ENCODE measurements at places on chromosomes 4 and X. TPM values are rescaled to one million over a fixed set of nuclear protein-coding genes. Genes with fewer than 3 reads are reported as not detected.

The DDX53 gene
- not detected for total RNA-seq

GRCh38 chr4:7309181-7309580, 116.8 kb downstream of the SORCS2 start:
- no peak for DNase-seq

The ZNF157 gene
- not detected for total RNA-seq

- DNase-seq, result no peak
Measured at GRCh38 chr4:87409420-87409939, 12.9 kb upstream of the NUDT9 start.

GRCh38 chr4:69860521-69861298, 765 bp upstream of the SULT1E1 start:
- DNase-seq, result no peak

The RBM47 gene
- 54.3 TPM for total RNA-seq

The ADAM29 gene
- not detected for total RNA-seq

The VCX3B gene
- total RNA-seq, result not detected

The CFAP47 gene
- 3.4 TPM for total RNA-seq

The NOX1 gene
- total RNA-seq, result not detected

DNA sequence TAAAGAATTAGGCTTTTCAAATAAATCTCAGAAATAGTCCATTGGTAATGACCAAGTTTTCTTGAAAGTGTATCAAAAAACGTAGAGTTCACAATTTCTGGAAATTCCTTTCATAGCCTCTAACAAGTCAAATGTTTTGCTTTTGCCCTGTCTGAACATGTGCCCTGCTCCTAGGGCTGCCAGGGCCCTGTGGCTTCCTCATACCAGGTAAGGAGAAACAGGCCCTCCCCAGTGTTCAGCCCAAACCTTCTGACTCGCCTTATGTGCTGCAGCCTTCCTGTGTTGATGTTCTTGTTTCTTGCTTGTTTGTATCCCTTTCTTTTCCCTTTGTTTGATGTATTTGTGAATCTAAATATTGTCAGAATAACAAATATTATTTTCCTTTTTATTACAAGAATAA, 146.1 kb upstream of the PACRGL start:
- no peak for DNase-seq

DNA sequence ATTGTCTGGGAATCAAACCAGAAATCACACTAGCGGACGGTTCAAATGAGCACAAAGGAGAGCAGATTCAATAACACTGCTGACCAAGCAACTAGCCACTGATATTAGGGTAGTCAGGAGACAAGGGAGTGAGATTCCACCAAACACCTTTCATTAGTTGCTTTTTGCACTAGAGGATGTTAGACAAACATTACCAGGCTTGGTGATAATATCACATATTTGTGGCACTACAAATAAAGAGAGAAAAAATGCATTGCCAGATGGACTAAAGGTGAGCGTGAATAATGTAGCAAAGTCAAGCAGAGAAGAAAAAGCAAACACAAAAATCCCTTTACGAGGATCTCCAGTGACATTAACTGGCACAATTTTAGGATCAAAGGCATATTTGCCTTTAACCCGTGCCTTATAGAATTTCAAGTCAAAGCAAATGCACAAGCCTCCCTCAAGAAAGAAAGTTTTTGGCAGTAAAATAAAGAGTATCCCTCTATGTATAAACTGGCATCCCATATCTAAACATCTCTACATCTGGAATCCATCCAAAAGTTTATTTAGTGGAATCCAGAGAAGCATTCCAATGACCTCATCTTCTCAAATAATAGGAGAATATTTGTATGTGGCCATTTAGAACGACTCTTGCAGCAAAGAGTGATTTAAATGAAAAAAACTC, 290.9 kb downstream of the KCTD8 start:
- DNase-seq, result peak; percentile 17

The GASK1B gene
- 44.9 TPM for total RNA-seq

The TXK gene
- total RNA-seq, result 0.38 TPM

The SRPX2 gene
- total RNA-seq, result 11.2 TPM

DNA sequence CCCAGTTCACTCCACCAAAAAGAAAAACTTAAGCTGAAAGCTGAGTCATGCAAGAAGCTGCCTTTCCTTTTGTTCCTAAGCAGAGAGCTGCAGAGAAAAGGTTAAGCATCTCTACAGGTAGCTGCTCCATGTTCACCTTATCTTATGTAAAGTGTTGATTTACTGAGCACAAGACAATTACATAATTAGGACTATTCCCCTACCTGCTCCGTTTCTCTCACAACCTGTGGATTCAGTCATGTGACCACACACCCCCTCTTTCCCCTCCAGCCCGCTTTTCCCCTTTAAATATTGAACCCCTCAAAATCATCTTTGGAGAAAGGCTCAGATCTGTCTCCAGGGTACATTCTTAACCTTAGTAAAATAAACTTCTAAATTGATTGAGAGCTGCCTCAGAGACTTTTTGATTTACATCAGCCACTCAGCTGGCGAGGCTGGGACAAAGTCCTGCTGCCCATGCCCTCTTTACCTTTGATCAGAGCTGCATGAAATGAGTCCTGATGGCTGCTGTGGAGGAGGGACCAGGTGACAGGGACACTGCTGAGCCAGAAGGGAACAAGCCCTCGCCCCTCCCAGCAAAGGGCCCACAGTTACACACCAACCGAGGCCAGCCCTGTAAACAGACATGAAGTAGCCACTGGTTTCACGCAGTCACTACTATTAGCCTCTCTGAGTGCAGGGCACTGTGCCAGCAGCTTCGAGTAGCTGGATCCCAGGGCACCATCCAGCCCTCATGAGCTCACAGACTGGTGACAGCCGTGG, 53.9 kb upstream of the C4orf50 start:
- DNase-seq, result peak; percentile 31

The CT45A10 gene
- total RNA-seq, result not detected

The CRMP1 gene
- not detected for total RNA-seq

All from Caki2 (cell line).